ENCODE measurements at places on chromosomes 6 and 20.

- no peak for DNase-seq
Measured at GRCh38 chr6:70130865-70131264, 172.0 kb downstream of the COL9A1 start.

DNA sequence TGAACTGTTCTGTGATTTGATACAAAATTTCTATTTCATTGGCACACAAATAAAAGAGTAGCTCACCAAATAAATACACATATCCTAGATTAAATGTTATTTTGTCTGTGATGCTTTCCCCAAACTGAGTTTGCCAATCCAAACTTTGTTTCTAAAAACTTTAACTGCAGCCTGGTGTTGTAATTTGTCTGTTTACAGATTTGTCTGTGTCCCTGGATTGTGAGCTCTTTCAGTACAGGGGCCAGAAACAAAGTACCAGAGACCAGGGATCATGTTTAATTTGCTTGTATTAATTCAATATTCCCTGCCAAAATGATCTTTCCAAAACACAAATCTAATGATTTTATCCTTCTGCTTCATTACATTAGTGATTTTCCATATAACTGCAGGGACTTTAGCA is 1044.6 kb upstream of the GJE1 start:
- DNase-seq, result no peak

GRCh38 chr6:39357998-39358686 is 35.6 kb upstream of the KCNK16 start:
- peak; percentile 43 for DNase-seq

DNA sequence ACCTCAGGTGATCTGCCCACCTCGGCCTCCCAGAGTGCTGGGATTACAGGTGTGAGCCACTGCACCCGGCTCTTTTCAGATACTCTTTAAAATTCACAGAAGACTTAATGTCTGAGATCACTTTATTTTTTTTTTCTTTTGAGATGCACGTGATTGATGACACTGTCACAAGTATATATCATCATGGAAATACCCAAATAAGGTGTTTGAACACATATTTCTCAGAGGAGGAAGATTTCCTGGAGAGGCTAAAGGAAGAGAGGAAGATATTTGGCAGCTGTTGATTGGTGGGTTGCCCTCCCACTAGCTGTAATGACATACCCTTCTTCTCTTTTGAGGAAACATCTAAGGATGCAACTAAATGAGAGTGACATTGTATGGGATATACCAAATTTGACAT is 225.9 kb upstream of the CITED2 start:
- no peak for DNase-seq

DNA sequence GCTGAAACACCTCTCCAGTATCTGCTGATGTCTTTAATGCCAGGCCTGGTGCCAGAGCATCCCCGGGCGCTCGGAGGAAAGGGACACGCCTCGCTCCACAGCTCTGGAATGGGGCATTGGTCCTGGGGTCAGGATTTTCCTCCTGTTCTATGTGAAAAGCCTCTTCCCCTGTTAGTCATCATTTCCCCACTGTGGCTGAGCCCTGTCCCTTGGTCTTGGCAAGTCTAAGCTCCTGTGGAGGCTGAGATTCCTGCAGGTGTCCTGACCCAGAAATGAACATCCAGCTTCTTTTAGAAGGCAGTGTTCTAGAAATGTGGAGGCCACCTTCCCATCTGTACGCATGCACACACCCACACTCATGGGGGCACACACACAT is 19.4 kb downstream of the SYNDIG1 start:
- no peak for DNase-seq

DNA sequence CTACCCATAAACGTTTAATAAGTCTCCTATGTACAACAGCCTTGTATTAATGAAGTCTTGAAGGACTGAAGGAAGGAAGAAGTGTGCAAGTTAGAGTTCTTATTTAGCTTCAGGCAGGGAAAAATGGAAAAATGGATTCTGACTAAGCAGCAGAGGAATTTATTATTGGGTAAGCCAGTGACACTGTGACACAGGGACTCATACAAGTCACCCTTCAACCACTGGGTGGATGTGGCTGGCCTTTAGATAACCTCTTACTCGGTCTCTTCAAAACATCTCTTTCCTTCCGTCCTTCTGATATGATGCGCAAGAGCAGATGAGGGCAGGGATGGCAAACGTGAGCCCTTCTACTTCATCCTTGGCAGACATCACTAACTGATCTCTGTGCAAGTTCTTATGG is 145.6 kb downstream of the DHX35 start:
- no peak for DNase-seq

- no peak for DNase-seq
Measured at GRCh38 chr6:147614501-147614900, 106.0 kb downstream of the SAMD5 start.

- DNase-seq, result peak; percentile 83
Measured at GRCh38 chr6:150857062-150857944, 8.2 kb upstream of the MTHFD1L start.

DNA sequence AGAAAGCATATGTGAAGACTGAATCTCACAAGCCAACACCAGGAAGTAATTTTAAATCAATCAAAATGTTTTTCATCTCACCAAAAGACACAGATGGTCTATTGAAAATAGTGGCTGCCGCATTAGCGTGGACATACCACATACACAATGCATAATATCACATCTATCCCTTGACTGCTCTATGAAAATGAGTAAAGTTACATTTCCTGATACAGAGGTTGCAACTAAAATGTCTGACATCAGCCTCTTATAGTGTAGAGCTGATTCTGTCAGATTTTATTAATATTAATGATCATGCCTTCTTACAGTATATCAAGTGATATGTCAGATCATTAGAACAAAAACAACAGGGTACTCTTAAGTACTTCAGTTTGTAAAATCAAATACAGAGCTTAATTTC is 339.8 kb upstream of the EPHA7 start:
- DNase-seq, result no peak

- no peak for DNase-seq
Measured at GRCh38 chr6:33112148-33112547, 36.4 kb downstream of the HLA-DPB1 start.

DNA sequence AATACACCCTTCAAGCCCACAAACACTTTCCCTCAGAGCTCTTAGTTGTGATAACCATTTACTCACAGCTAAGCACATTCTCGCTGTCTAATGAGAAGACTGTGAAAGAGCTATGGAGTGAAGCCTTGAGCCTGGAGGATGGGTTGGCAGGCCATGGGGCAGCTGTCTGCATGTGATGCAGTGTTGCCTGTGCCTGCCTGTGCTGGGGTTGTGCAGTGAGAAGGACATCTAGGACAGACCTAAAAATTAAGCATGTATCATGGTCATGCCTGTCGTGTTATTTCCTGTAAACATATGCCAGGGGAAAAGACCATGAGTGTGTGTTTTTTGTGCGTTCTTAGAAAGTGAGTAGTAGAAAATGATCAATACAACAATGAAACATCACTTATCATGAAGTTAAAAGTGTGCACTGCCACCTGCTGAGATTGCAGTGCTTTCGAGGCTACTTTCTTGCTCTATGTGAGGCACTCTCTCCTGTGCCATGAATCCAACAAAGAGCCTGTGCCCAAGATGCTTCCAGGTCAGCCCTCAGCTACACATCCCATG is 8.1 kb upstream of the ZC3H12D start:
- no peak for DNase-seq

- no peak for DNase-seq
Measured at GRCh38 chr6:112909781-112910180, 562.7 kb downstream of the RFPL4B start.

DNA sequence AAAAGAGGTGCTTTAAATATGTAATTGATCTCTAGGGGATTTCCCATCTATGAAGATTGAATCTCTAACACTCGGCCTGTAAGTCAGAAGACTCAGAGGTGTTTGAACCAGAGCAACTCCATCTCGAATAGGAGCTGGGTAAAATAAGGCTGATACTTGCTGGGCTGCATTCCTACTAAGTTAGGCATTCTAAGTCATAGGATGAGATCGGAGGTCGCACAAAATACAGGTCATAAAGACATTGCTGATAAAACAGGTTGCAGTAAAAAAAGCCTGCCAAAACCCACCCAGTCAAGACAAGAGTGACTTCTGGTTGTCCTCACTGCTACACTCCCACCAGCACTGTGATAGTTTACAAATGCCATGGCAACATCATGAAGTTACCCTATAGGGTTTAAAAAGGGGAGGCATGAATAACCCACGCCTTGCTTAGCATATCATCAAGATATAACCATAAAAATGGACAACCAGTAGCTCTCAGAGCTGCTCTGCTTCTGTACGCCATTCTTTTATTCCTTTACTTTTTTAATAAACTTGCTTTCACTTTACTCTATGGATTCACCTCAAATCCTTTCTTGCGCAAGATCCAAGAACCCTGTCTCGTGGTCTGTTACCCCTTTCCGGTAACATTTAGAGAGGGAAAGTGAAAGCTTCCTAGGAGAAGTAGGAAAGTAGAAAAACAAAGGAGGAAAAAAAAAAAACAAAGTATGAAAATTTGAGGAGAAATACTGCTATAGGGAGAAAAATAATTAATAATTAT is 129.7 kb upstream of the PHACTR1 start:
- DNase-seq, result no peak

DNA sequence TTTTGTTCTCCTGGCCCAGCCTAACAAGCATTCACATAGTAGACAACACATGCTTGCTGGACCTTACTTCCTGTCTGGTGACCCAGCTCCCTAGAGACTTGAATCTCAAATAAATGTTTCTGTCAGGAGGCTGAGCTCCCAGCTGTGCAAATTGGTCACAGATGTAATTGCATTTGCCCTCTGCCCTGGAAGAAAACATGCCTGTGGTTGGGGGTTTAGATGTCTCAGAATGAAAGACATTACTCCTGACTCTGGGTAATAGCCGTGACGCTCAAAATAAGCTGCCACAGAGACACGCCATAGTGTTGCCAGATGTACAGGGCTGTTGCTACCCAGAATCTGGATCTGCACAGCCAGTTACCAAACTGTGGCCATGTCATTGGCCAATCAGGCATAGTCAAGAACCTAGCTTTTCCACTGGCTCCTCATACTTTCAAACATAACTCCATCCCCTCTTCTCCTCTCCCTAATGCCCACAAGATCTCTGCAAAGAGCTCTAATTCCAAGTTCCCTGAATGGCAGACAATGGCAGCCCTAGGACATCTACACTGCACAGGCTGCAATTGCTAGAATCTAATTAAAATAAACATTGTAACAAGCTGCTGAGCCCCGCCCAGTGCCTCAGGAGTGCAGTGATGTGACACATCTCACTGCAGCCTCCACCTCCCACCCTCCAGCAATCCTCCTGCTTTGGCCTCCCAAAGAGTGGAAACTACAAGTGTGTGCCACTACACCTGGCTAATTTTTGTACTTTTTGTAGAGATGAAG is 32.8 kb upstream of the GMPR start:
- peak; percentile 98 for DNase-seq

- DNase-seq, result no peak
Measured at GRCh38 chr20:2038161-2038560, 44.3 kb upstream of the PDYN start.

DNA sequence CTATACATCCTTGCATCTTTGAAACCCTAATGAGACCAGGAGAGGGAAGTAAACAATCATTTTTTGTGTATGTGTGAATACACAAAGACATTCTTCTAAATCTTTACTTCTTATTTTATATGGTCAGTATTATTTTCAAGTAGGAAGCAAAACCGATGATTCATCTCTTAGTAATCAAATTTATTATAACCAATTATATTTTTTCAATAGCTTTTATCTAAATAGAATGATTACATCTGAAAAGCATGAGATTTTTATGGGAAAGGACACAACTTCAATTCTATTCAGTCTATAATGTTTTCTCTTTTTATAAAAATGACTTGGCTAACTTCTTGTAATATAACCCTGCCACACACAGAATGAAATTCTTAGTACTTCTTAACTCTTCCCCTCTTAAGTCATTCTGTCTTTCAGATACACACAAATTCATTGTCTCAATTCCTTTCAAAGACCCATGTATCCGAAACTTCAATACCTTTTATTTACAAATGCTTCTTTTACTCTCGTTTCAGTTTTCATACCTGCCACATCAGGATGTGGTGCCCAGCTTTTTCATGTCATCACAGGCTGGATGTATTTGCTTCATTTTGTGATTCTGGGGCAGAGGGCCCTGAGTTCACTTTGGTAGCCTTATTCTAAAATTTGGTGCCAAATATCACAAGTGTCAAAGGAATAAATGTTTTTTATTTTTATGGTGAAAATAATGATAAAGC is 227.0 kb downstream of the PHF3 start:
- no peak for DNase-seq

- no peak for DNase-seq
Measured at GRCh38 chr20:44549123-44549522, 27.3 kb upstream of the SERINC3 start.

- DNase-seq, result no peak
Measured at GRCh38 chr6:135181333-135182070, 394 bp downstream of the MYB start.

DNA sequence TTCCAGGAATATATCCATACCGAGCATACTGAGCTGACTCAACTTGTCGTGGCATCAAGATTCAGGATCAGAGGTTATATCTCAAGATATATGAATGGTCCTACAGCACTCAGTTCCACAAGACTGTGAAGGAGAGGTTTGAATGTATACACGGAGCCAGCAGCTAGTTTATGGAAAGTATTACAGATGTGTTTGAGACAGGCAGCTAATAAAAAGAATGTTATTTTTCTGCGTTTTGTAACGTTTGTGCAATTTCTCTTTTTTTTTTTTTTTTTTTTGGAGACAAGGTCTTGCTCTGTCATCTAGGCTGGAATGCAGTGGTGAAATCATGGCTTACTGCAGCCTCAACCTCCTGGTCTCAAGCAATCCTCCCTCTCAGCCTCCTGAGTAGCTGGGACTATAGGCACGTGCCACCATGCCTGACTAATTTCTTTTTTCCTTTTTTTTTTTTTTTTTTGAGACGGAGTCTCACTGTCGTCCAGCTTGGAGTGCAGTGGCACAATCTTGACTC is 3.4 kb upstream of the FAM110A start:
- no peak for DNase-seq

GRCh38 chr20:14599613-14600012 is 262.2 kb upstream of the FLRT3 start:
- DNase-seq, result no peak

- peak; percentile 12 for DNase-seq
Measured at GRCh38 chr6:112153926-112154607, 66.7 kb downstream of the FAM229B start.

- DNase-seq, result no peak
Measured at GRCh38 chr6:170378502-170378901, 71.9 kb downstream of the FAM120B start.

DNA sequence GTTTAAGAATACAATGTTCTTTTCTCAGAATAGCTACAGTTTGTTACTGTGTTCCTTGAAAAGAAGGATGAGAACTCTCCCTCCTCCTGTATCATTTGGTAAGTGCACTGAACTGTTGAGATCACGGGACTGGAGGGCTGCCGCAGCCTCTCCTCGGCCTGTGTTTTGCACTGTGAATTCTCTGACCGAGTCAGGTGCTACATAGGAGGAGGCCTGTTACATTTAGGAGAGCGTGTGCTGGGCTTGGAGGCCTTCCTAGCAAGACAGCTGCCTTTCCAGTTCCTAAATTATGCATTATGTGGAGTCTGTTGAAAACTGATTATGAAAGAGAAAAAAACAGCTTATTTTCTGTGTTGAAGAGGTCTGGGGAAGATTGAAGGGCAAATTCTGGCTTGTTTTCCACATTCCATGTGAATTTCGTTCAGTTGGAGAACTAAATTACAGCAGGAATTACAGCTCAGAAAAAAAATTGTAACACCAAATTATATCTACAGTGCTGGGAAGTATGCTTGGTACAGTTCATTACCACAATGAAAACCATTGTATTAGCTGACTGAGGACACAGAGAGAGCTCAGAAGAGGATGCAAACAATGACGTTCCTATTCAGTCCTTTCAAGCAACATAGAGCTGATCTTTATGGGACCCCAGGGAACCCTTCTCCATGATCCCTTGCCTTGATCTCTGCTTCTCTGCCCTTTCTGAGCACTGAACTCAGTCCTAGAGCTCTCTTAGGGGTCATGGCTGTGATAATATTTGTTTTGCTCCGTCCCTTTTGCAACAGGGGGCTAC is 2.8 kb downstream of the TMC2 start:
- no peak for DNase-seq

Data from smooth muscle cell of the brain vasculature (primary cell).